ENCODE measurements at places on chromosomes 16 and 17.

DNA sequence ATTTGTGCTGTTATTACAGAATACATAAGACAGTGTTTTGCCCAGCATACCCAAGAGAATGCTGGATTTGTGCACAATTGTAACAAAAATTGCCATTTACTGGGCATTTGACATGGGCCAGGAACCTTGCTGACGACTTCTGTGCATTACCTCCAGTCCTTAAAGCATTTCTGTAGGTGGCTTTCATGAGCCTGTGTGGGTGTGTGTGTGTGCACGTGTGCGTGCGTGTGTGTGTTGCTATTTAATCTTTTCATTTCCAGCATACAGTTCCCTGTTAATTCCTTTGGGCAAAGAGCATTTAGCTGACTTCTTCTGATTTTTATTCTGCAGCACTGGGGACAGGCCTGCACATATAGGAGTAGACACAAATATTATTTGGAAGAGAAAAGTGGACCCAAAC lies 134.4 kb downstream of the CYLD start:
- no peak for DNase-seq

GRCh38 chr17:49240619-49241018 lies 10.0 kb upstream of the PHOSPHO1 start:
- no peak for DNase-seq

DNA sequence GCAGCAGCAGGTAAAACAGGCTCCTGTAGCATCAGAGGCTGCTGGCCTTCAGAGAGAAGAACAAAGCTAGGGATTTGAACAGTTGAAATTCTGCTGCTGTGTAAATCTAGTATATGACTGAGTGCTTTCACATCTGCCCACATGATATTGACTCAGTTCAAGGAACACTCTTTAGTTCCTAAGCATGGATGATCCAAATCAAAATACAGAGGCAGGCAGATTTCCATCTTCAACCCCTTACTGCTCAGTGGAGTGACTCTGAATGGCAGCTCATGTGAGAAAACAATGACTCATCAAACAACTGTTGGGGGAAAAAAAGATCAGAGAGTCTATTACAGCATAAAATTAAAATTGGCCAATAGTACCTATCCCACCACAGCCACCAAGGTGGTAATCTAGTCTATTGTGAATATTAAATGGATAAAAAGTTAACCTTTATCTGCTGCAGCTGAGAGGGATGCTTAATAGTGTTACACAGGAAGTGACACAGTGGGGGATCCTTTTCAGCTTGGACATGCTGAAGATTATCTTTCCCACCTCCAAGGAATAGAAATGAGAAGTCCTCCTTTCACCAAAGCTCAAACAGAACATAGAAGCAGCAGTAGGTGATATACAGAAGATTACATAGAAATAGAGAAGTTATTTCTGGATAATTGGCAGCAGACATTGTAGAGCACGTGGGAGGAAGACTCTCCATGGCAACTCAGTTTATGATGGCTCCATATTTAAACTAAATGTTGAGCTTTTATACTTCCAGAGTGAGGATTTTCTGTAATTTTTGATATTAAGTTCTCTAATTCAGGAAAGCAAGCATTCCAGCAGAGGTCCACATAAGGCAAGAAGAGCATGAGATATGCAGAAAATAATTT lies 239.7 kb upstream of the ERCC4 start:
- DNase-seq: no peak

GRCh38 chr16:84844049-84844350 lies 24.2 kb downstream of the CRISPLD2 start:
- no peak for DNase-seq

GRCh38 chr16:17408955-17409441 lies 61.8 kb downstream of the XYLT1 start:
- DNase-seq: no peak

- DNase-seq: no peak
Measured at GRCh38 chr17:333626-334396, 18.8 kb downstream of the RPH3AL start.

- no peak for DNase-seq
Measured at GRCh38 chr17:80408872-80409271, 6.1 kb upstream of the ENDOV start.

DNA sequence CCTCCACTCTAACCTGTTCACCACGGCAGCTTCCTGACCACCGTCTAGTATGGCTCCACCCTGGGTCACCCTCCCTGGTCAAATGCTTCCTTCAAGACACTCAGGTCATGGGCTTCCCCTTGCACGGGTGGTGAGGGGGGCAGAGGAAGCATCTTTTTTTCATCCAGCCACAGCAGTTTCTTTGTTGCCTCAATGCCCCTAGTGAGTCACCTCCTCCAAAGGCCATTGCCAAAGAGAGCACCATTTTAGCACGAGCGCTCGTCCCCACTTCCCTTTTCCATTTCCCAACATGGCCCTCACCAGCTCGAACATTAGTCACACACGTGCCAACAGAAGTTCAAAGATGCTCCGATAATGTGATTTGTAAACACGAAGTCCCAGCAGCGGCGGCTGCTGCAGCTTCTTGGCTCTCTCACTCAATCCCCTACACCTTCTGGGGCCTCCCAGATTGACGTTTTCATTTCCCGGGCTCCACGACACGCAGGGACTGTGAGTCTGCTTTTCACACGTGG lies 134.6 kb downstream of the GAS7 start:
- no peak for DNase-seq

DNA sequence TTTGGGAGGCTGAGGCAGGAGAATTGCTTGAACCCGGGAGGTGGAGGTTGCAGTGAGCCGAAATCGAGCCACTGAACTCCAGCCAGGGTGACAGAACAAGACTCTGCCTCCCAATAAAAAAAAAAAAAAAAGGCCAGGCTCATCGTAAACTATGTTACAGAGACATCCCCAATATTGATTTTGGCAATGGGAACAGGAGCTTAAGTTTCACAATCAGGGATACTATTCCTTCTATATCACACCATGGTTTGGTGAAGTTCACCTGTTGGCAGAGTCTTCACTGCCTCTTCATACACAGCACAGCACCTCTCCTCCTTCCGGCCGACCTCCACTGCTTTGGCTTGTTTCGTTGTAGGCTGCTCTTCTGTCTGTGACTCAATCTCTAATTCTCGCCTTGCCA lies 21.2 kb downstream of the UTP6 start:
- DNase-seq: no peak

- no peak for DNase-seq
Measured at GRCh38 chr16:21265104-21265837, 12.8 kb downstream of the CRYM start.

DNA sequence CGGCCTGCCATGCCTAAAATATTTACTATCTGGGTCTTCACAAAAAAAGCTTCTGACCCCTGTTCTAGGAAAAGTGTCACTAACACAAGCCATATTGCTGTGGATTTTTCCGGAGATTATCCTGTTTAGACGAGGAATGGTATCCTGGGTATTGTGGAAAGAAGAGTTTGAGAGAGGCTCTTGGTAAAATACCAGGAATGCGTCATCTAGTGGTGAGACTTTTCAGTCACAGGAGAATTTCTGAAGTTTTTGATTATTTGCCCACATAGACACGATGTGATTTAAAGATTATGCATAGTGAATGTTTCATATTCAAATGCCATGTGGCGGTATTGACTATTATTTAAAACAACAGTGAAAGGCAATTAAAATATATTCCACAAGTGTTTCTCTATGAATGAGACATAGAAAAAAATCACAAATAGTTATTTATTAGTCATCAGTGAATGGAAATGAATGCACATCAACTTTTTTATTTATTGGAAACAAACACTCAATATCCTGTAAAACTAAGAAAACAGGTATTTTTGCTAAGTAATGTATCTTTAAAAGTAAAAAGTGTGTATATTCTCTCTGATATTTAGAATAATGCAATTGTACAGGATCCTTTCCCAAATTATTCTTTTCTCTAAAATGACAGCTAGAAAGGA lies 7.8 kb downstream of the KRT28 start:
- DNase-seq: no peak

GRCh38 chr16:11229906-11230305 lies 26.1 kb downstream of the SOCS1 start:
- no peak for DNase-seq

- no peak for DNase-seq
Measured at GRCh38 chr17:55348749-55349354, 72.8 kb downstream of the MMD start.

- no peak for DNase-seq
Measured at GRCh38 chr16:15911198-15911597, 22.8 kb upstream of the CEP20 start.

DNA sequence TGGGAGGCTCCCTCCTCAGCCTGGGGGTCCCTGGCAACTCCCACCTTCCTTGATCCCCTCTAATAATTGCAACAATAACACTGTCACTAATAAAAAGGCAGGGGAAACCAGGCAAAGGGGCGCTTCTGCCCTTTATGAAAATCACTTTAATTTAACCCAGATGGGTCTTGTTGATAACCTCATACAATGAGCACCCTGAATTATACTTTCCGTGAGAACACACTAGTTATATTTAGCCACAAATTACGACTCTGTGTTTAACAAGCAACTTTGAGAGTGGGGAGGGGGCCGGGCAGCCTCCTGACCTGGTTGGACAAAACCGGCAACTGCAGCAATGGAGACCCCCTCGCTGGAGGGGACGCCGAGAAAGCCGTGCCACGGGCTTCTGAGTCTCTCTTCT lies 5.7 kb upstream of the BAHCC1 start:
- DNase-seq: no peak

DNA sequence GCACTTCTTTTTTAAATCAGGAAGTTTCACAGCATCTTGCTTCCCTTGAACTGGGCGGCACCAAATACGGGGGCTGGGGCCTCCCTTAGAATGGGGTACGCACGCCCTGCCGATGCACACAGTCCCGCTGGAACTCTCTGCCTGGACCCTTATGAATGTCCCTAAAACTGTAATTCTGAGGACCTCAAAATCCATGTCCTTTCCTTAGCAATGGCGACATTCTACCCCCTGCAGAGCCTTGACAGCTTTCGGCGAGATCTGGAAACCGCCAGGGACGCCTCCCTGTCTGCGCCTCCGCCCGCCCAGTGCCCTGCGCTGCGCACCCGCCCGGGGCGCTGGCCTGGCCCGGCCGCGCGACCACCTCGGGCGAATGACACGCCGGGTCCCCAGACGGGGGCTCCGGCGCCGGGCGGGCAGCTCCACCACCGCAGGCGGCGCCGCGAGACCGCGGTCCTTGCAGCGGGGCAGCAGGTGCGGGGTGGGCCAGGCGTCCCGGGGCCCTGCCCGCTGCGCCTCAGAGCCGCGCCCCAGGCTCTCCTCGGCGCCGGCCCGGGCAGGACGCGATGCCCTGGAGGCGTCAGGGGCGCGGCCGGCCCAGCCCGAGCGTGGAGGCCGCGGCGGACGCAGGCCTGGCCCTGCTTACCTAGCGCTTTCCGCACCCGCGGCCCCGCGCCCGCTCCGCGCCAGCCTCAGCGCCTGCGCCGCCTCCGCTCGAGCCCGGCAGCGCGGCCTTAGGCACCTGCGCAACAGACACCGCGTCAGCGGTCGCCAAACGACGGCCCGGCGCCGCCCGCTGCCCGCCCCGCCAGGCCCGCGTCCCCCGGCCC lies 548 bp downstream of the HAGH start:
- no peak for DNase-seq

- no peak for DNase-seq
Measured at GRCh38 chr16:27651301-27651700, 101.4 kb downstream of the KATNIP start.

DNA sequence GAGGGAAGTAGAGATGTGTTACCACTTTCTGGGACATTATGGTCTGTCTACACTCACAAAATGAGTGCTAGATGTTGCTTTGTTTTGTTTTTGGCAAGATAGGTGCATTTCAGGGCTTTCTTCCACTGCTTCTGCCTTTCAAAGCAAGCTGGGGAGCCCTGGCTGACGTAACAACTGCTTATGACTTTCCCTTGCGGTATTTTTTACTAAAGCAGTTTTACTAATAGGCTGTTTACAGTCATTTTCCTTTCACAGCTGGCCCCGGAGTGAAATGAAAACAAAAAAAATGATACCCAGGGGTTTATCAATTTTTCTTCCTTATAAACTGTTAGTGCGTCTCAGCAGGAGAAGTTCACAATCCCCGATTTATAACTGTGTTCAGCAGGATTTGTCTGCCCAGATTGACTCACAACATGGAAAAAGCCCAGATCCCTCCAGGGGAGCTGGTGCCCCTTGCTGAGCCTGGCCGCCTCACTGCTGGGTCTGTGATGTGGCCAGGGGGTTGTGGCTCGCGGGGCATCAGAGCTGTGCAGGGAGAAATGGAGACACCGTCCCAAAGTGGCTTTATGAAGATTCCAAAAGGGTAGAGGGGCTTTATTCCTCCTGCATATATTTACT lies 184.4 kb upstream of the HS3ST3A1 start:
- DNase-seq: no peak

GRCh38 chr16:73210686-73211085 lies 162.8 kb upstream of the ZFHX3 start:
- no peak for DNase-seq

DNA sequence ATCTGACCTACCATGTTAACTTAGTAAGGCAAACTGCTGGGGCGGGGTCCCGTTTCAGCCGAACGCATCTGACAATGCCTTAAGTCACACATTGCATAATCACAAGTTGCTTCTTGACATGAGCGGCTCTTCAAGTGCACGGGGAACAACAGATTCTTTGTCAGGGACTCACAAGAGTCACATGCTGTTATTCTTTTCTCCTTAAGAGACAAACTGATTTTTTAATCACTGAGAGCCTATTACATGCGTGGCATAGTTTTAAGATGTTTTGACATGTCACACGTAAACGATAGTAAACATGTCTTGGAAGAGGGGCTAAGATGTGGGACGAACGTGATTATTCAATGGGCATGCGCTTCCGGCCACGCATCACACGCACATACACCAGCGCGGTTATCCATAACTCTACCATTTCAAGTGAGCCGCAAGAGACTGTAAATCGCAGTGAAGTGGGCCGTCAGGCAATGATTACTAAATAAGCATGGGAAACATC lies 63.4 kb downstream of the ADCY9 start:
- no peak for DNase-seq

DNA sequence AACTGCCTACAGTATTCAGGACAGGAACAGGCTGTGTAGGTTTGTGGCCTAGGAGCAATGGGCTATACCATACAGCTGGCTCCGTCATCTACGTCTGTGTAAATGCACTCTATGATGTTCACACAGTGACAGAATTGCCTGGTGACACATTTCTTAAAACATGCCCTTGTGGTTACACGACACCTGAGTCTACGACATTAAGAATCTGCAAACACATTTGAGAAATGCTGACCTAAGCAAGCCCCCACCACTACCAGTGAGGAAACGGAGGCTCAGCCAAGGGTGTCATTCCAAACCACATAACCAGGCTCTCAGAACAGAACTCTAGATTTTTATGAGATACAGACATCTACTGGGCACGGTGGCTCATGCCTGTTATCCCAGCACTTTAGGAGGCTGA lies 23.5 kb downstream of the USP36 start:
- DNase-seq: no peak
